Left renal pelvis (tissue), 4 donors: ENCODE measurements at places on chromosomes 2 and 18.

DNA sequence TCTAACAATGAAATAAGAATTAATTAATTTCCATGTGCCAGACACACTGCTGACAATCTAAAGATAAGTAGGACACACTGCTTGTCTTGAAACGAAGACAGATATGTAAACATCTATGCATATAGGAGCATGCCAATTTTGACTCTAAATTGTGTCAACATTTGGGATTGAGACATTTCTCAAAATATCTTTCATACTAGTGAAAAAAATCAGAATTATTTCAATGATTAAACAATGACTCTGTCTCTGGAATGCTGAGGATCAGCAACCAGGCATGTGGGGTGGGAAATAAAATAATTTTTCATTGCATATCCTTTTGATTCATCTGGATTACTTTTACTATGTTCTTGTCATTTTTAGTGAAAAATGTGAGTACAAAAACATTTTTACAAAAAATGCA, 262.6 kb upstream of the SYT4 start:
- no peak for DNase-seq

DNA sequence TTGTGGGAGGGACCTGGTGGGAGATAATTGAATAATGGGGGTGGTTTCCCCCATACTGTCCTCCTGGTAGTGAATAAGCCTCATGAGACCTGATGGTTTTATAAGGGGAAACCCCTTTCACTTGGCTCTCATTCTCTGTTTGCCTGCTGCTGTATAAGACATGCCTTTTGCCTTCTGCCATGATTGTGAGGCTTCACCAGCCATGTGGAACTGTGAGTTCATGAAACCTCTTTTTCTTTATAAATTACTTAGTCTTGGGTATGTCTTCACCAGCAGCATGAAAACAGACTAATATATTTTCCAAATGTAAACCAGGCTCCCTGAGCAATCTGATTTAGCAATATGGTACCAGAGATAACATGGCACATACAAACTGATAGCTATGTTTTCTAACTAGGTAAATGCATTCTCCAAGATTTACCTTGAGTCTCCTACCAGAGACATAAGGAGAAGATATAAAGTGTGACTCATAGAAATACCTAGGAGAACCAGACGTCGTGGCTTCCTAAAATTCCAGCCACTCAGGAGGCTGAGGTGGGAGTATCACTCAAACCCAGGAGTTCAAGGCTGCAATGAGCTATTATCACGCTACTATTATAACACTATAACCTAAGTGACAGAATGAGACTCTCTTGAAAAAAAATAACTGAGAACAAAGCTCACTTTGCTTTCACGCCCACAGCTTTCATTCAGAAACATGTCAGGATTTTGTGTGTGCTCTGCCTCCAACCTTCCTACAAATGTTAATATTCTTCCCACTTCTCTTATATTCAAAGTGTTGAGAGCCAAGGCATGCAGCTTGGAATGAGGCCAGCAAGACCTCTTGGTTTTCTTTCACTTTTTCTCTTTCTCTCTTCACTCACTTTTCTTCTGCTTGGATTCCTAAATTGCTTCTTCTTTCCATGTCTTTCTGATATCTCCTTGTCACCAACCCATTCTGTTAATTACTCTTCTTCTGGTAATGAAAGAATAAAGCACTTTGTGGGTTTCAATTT, 263.9 kb upstream of the UBE2E3 start:
- DNase-seq: no peak

DNA sequence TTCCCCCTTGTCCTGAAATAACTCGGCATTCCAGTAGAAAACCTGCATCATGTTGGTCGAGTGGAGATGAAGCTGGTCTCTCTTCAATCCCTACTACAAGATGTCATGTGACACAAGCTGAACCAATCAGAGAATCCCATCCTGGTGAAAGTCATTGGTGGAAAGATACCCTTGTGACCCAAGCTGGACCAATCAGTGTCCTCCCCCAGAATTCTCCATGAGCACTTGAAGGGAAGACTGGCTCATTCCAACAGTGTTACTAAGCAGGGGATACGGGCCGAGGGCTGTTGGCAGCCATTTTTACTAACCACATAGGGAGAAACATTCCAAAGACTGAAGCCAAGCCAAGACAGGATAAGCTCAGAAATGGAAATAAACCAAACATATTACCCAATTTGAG, 298.3 kb downstream of the ICOS start:
- DNase-seq: no peak

DNA sequence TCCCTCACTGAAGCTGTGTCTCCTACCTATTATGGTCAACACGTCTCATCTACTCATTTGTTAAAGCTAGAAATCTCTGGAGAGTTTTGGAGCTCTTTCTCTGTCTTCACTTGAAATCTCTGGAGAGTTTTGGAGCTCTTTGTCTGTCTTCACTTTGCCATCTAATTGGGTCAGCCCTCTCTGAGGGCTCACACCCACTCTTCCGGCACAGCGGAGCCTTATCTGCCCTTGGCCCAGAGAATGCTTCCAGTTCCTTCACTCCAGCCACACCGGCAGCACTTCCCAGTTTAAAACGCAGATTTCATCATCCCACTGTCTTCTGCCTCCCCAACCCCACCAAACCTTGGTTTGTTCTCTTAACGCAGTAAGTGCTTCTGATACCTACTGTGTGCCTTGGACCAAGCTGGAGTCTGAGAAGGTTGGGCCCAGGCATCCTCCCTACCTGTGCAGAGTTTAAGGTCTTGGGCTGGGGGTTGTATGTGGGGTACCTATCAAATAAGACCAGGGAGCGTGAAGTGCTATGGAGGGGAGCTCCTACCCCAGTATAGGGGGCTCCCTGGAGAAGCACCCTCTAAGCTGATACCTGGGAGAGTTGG, 5.0 kb downstream of the HPCAL1 start:
- DNase-seq: no peak

GRCh38 chr2:8669157-8669817, 12.6 kb upstream of the ID2 start:
- DNase-seq: no peak
